IPS-NIHi11 (cell line): ENCODE measurements at places on chromosomes 16 and 17.

DNA sequence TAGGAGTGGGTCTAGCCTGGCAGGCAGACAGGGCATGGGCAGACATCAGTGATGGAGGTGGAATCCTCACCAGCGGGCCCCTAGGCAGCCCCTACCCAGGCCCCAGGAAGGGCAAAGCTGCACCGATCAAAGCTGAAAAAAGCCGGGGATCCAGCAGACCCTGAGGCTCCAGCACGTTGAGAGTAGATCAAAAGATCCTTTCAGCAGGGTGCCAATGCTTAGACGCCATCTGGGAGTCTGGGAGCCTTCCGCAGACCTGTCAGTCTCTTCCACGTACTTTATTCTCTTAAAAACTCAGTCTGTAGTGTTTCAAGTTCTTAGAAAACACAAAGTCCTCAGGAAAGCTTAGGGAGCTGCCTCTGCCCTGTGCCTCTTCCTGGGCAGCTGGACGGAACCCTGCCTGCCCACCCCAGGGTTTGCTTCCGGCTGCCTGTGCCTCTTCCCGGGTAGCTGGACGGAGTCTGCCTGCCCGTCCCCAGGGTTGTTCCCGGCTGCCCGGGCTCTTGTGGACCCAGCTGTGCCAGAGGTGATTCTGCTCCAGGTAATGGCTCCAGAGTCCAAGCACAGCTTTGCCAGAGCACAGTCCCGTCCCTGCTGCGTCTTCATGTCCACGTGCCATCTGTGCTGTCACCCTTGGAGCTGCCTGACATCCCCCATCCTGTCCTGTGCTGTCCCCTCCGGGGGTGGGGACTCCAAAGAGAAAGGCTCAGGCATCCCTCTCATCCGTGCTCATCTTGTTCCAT, 50.8 kb upstream of the PVALEF start:
- DNase-seq, result no peak

GRCh38 chr17:77326076-77326591, 185.4 kb downstream of the SEC14L1 start:
- no peak for DNase-seq

DNA sequence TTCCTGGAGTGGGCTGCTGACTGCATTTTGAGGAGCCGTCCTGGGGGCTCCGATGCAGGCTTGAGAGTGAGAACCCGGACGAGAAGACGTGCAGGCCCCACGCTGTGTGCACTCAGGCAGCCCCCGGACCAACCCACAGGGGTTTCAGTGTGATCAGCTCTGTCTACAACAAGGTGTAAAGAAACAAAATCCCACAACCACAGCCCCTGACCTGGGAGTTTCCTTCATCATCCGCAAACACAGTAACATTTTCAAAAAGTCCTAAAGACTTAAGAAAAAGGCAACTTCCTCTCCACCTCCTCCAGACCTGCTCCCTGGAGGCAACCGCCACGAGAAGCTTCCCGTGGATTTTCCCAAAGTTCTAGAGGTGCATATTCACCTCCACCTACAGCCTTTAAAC, 15.4 kb upstream of the MEAK7 start:
- DNase-seq, result no peak

DNA sequence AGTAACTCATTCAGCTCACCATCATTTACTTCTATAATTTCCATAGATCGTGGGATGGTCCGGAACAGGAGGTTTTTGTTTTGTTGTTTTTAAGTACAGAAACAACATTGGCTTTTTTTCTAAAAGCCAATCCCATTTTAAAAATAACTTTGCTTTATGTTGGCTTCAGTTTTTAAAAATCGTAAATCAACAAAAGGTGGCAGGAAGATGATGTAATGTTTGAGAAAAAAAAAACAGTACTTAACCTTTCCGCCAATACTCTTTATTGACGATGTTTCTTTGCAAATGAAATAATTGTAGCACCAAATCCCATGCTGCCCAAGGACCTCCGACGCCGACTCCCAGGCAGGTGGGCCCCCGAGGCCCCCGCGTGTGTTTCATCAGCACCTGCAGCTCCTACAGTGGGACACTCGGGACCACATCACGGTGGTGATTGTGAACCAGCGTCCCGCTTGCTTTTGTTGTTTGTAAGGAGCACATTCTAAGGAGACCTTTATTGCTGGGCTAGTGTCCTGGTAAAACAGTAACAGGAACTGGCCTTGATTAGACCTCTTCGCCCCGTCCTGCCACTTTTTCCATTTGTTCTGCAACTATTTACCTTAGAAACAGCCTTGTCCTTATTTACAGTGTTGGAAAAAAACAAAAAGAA, 140.2 kb upstream of the CHMP6 start:
- DNase-seq, result no peak

- DNase-seq, result no peak
These were observed 385.2 kb downstream of the MAF start for GRCh38 chr16:79215289-79215688.

GRCh38 chr17:12478311-12478710, 187.4 kb upstream of the MYOCD start:
- no peak for DNase-seq

DNA sequence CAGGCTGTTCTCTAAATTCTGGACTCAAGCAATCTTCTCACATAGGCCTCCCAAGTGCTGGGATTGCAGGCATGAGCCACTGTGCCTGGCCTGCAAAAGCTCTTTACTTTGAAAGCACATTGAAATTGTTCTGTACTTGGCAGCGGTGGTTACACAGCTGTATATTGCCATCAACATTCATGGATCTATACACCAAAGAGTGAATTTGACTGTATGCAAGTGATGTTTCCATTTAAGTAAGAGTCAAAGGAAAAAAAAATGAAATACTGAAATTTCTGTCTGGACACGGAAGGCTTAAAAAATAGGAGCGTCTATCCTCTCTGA, 450.6 kb upstream of the PSMD7 start:
- no peak for DNase-seq

DNA sequence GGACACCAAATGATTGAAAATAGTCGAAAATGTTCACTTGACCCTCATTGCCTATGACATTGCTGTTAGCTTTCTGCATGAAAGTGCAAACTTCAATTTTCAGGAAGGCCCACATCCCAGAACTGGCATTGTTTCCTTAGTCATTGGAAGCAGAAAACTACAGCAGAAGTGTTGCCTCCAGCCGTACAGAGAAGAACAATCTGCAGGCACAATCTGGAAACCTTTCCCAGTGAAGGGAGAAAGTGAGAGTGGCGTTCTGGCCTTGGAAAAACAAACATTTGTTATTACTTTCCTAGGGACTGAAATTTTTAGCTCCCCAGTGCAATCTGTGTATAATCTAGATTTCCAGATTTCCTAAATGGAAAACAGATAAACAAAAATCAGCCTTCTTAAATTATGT, 529.5 kb upstream of the RBFOX1 start:
- DNase-seq, result no peak

DNA sequence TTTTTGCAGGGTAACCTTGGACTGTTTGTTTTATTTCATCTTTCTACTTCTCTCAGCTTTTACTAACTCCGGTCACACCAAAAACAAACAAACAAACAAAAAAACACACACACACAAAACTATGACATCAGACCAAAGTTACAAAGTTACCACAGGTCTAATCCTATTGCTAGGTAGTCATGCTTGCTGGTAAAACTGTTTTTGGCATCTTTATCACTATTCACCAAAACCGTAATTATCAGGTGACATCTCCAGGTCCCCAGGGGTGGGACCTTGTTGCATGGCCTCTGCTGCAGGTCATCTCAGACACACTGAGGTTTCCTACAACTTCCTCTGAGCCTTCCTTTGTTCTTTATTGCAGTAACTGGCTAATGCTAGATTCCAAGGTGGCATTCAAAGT, 162.3 kb downstream of the ABCA8 start:
- DNase-seq, result no peak

- DNase-seq, result peak; percentile 42
These were observed 31.5 kb downstream of the RAB11FIP3 start for GRCh38 chr16:456891-457483.

- DNase-seq, result no peak
These were observed 45.6 kb upstream of the KCNJ12 start for GRCh38 chr17:21330436-21331160.

GRCh38 chr17:54967621-54968261, 713 bp downstream of the COX11 start:
- DNase-seq, result peak; percentile 49
